ENCODE measurements at places on chromosomes 2 and 18. TPM values are rescaled to one million over a fixed set of nuclear protein-coding genes. Genes with fewer than 3 reads are reported as not detected.

- H3K4me1 ChIP-seq, result no peaks in the 10 kb centered on the region
- peak within 1 kb of the TSS; percentile 0 for H3K4me3 ChIP-seq
- H3K27ac ChIP-seq, result no peak within 1 kb of the TSS
Observed at GRCh38 chr2:112784199-112785189, at the start of gene IL1A. Gene IL1A, minus strand, starts transcription at chr2:112784493. Its CDS starts 723 bp downstream, at chr2:112783770.

DNA sequence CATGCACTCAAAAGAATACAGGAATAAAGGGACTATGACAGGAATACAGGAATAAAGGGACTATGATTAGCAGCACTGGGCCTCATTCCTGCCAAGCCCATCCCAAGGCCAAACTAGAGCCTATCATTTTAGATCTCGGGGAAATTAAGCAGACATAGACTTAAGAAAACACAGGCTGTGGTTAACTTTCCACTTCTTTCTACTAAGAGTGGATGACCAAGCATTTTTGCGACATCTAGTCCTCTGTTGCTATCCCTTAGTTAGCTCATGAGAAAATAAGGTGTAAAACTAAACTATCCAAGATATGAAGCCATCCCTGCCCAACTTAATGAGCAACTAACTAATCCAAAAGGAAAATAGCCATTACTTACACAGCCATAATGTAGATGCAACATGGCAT lies 5.9 kb downstream of the LYPD1 start:
- DNase-seq, result no peak
- no peak overlapping the region for H3K27ac ChIP-seq
- H3K36me3 ChIP-seq, result no peaks in the 10 kb centered on the region
- H3K4me3 ChIP-seq, result no peak overlapping the region

- no peak overlapping the region for H3K4me3 ChIP-seq
- H3K27me3 ChIP-seq, result no peaks in the 10 kb centered on the region
- no peaks in the 10 kb centered on the region for H3K36me3 ChIP-seq
Observed at GRCh38 chr2:31411771-31412170, 2.8 kb downstream of the XDH start.

- no peaks in the 10 kb centered on the region for H3K27me3 ChIP-seq
- DNase-seq, result no peak
- peaks cover 5% of the 10 kb centered on the region for H3K4me1 ChIP-seq
Observed at GRCh38 chr2:26035090-26035743, 1.3 kb downstream of the RAB10 start.

- no peak for DNase-seq
- no peaks in the 10 kb centered on the region for H3K36me3 ChIP-seq
- no peaks in the 10 kb centered on the region for H3K27me3 ChIP-seq
- H3K4me3 ChIP-seq, result no peak overlapping the region
- H3K27ac ChIP-seq, result no peak overlapping the region
Observed at GRCh38 chr18:52766002-52766545, 426.1 kb downstream of the DCC start.

DNA sequence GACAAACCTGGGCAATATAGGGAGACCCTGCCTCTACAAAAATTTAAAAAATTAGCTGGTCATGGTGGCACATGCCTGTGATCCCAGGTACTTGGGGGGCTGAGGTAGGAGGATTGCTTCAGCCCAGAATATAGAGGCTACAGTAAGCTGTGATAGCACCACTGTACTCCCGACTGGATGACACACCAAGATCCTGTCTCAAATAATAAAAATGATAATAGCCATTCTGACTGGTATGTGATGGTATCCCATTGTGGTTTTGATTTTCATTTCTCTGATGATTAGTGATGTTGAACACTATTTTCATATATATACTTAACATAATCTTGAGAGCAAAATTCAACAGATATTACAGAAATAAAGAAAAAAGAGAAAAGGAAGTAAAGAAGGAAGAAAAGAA lies 1491.0 kb upstream of the PIK3C3 start:
- DNase-seq, result no peak
- H3K27me3 ChIP-seq, result no peaks in the 10 kb centered on the region

- peak; percentile 98 for DNase-seq
- no peaks in the 10 kb centered on the region for H3K27me3 ChIP-seq
- H3K36me3 ChIP-seq, result no peaks in the 10 kb centered on the region
- H3K4me1 ChIP-seq, result peaks cover 45% of the 10 kb centered on the region
- H3K27ac ChIP-seq, result peak overlapping the region; percentile 95
Observed at GRCh38 chr2:55111570-55112228, 61.4 kb upstream of the RTN4 start.

Gene MDH1B
- total RNA-seq, result 1.8 TPM

- no peaks in the 10 kb centered on the region for H3K27me3 ChIP-seq
- H3K4me3 ChIP-seq, result no peak overlapping the region
- peak overlapping the region; percentile 40 for H3K27ac ChIP-seq
Observed at GRCh38 chr2:196159221-196159892, 12.0 kb downstream of the STK17B start.

DNA sequence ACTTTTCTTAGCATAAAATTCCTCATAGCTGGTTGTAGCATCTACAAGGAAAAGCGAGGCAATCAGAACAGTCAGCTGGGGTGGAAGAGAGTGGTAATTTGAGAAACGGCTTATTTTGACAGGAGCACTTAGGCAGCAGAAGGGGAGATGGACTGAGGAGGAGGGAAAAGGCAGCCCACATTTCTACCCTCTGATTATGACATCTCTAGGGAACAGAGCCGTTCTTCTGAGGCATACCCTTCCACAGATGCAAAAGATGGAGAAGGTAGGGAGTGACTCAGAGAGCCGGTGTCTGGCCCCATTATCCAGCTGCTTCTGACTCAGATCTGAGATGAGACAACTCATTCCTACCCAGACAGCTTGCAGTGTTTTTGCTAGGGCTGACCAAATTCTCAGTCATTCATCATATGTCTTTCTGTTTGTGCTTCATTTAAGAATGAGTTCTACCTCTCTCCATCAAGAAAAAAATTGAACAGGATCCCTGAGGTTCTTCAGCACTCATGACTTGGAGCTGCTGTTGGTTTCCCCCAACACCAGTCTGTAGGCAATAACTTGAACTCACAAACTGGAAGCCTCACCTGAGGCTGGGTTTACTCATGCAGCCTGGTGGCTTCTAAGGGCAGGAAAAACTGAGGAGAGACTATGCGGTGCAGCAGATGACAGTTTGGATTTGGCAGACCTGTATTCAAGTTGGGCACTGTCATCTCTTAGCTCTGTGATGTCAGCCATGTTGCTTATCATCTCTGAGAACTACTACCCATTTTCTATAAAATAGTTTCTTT lies 15.9 kb upstream of the SEC11C start:
- H3K27ac ChIP-seq, result no peak overlapping the region
- H3K4me3 ChIP-seq, result no peak overlapping the region
- DNase-seq, result peak; percentile 74
- H3K36me3 ChIP-seq, result no peaks in the 10 kb centered on the region
- peaks cover 13% of the 10 kb centered on the region for H3K27me3 ChIP-seq

- no peak for DNase-seq
- H3K4me1 ChIP-seq, result no peaks in the 10 kb centered on the region
- no peak overlapping the region for H3K4me3 ChIP-seq
- no peak overlapping the region for H3K27ac ChIP-seq
Observed at GRCh38 chr2:214310319-214310718, 100.5 kb upstream of the VWC2L start.

DNA sequence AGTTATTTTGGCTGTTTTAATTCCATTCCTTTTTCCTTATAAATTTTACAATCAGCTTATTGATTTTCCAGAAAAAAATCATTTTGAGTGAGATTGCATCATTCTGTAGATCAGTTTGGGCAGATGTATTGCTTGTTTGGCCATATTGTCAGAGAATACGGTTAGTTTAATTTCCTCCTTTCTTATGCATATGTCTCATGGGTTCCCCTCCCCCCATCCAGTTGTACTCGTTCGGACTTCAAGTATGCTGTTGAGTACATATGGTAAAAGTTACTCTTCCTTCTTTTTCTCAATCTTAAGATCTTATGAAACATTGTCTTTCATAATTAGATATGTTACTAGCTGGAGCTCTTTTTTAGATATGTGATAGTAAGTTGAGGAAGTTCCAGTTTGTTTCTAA lies 131.2 kb upstream of the TTC27 start:
- H3K4me3 ChIP-seq, result no peak overlapping the region
- no peak overlapping the region for H3K27ac ChIP-seq
- no peaks in the 10 kb centered on the region for H3K27me3 ChIP-seq
- H3K36me3 ChIP-seq, result no peaks in the 10 kb centered on the region
- no peaks in the 10 kb centered on the region for H3K4me1 ChIP-seq

DNA sequence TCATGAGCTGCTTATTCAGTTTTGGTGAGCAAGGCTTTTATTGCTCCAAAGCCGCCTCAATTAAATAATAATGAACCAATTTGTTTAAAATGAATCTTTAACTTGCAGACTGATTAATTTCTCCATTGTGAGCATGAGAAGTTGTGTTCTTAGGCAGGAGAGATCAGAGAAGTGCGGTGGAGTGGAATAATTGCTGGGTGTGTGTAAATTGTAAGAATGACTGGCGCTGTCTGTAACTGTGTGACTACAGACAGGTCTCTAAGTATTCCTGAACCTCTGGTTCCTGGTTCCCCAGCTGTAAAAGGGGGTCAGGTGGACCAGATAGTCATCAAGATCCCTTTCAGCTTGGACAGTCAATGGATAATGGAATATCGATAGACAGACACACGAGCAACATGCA lies 98.0 kb upstream of the EFEMP1 start:
- no peak overlapping the region for H3K27ac ChIP-seq
- no peaks in the 10 kb centered on the region for H3K27me3 ChIP-seq
- H3K4me3 ChIP-seq, result no peak overlapping the region

- H3K36me3 ChIP-seq, result peaks cover 1% of the 10 kb centered on the region
- H3K27ac ChIP-seq, result no peak overlapping the region
- DNase-seq, result peak; percentile 11
- no peak overlapping the region for H3K4me3 ChIP-seq
- H3K27me3 ChIP-seq, result no peaks in the 10 kb centered on the region
- peaks cover 9% of the 10 kb centered on the region for H3K4me1 ChIP-seq
Observed at GRCh38 chr18:21000667-21001066, 110.9 kb downstream of the ROCK1 start.

Gene PNPT1
- total RNA-seq, result 20.0 TPM

DNA sequence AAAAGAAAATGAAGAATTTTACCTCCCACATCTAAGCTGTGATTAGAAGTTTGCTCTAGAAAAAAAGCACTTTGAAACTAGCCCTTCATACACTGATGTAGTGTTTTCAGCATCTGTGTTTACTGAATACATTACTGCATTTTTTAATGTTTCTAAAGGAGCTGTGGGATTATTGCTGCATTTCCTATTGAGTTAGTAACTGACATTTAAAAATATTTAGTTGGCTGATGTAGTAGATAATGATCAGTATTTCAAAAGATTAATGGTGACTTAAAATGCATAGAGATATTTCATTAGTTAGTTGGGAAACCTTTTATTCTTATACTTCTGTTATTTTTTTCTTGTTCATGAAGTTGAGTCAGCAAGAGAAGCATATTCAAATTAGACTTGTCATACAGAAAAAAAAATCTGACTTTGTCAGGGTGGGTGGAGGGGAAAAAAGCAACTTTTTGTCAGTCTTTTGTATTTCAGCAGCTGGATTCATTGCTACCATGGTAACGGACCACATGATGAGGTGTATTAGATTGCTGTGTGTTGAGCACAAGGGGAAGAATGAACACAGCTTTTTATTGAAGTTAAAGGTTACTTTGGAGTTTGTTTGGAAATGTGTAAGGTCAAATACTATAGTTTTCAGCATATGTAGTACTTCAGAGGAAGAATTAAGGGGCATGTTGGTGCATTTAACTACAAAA lies at the start of gene DTNA:
TSS of gene DTNA (plus strand) at position 549 of the 692 bp plus-strand sequence. CDS start 45,679 bp downstream, outside the sequence.
- no peaks in the 10 kb centered on the region for H3K27me3 ChIP-seq
- peak within 1 kb of the TSS; percentile 97 for H3K4me3 ChIP-seq
- DNase-seq, result peak; percentile 97
- peaks cover 19% of the 10 kb centered on the region for H3K4me1 ChIP-seq

Gene KIAA2012
- total RNA-seq, result under 0.01 TPM

Gene DCC
- total RNA-seq, result not detected

- H3K27me3 ChIP-seq, result no peaks in the 10 kb centered on the region
- H3K4me1 ChIP-seq, result no peaks in the 10 kb centered on the region
- H3K36me3 ChIP-seq, result no peaks in the 10 kb centered on the region
- H3K27ac ChIP-seq, result no peak overlapping the region
Observed at GRCh38 chr2:75180476-75180875, 18.8 kb downstream of the TACR1 start.

DNA sequence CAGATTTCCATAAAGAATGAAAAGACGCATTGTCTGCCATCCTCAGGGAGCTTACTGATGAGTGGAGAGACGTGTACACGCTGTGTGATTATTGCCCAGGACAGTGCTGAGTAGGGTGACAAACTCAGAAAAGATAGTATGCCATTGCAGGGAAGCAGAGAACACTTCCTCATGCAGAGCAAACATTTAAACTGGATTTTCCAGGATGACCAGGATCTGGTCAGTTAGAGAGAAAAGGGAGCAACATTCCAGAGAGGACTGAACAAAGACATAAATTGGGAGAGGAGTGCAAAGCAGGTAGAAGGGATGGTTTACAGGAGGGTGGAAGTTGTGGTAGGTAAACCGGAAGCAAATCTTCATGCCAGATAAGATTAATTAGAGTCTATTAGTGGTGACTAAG lies 2.3 kb downstream of the SLC9A2 start:
- peaks cover 22% of the 10 kb centered on the region for H3K27me3 ChIP-seq
- DNase-seq, result no peak
- H3K4me3 ChIP-seq, result no peak overlapping the region
- H3K27ac ChIP-seq, result no peak overlapping the region
- no peaks in the 10 kb centered on the region for H3K4me1 ChIP-seq
- H3K36me3 ChIP-seq, result no peaks in the 10 kb centered on the region

DNA sequence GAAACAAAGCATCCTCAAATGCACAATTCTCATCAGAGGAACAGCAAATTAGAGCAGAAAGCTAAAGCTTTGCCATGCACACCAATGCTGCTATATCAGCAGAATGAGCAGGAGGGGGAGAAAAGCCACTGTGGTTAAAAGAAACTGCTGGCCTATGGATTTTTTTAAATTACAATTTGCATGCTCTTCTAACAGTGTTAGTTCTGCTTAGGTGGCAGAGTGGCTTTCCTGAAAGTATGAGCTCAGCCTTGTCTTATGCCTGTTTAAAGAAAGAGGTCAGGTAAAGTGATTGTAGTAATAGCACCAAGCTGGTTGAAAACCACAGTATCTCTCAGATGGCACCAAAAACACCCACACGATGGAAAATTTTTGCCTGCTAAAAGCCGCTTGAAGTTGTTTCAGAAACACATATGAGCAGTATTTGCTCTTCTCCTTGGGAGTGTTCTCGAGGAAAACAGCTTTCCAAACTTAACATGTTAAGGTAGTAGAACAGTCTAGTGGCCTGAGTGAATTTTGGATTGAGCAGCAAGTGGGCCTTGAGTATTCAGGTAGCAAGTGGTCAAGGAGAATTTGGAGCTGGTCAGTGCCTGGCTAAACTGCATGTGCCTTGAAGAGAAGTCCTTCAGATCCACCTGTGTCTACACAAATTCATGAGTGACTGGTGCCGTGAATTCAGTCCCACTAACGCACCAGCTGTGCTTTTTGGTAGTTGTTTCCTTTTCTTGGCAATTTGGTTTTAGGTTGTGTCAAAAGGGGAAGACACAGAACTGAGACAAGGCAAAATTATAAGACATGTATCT lies 19.6 kb upstream of the NDUFV2 start:
- no peak for DNase-seq
- H3K27ac ChIP-seq, result no peak overlapping the region
- H3K4me3 ChIP-seq, result no peak overlapping the region
- H3K27me3 ChIP-seq, result no peaks in the 10 kb centered on the region
- no peaks in the 10 kb centered on the region for H3K4me1 ChIP-seq

Gene INO80B
- total RNA-seq, result 14.9 TPM

Gene MEMO1
- 26.7 TPM for total RNA-seq
